ENCODE measurements at places on chromosomes 12 and 14. TPM values are rescaled to one million over a fixed set of nuclear protein-coding genes. Genes with fewer than 3 reads are reported as not detected.

Gene PTCSC3
- total RNA-seq: not detected

GRCh38 chr12:49549735-49550692, 11.2 kb downstream of the KCNH3 start:
- DNase-seq: no peak

DNA sequence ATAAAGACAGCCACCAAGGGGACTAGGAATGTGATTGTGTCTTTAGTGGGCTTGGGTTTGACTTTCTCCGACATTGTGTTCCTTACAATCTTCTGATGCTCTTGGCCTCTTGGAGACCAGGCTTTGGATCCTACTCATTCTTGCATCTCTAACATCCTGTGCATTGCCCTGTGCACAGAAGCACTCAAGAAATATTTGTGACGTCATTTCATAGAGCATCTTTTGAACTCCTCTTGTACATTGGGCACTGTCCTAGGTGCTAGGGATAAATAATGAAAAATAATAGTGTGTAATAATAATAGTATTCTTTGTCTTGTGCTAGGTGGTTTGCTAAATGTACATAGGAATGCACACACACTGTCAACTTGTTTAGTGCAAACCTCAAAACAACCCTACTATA, 108.8 kb upstream of the LHX5 start:
- DNase-seq: no peak

DNA sequence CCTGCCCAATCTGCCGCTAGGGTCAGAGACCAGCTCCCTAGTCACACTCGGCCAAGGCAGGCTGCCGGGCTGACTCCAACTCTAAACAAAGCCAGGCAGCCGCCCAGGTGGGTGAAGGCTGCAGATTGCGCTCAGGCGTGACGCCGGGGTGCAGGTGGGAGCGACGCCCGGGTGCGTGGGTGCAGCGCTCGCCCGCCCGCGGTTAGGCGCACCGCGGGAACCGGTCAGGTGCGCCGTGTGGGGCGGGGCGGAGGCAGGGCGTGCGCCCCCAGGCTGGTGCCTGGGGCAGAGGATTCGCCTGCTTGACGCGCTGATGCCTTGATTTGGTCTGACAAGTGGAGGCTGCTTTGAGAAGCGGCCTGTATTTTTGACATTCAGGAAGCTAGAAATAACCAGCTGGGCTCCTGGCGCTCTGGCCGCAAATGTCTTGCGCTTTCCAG, 126.7 kb upstream of the HIF1A start:
- DNase-seq: peak; percentile 65

- DNase-seq: no peak
These were observed 514.0 kb downstream of the FUT8 start for GRCh38 chr14:65926504-65926903.

Gene KRT6A
- not detected for total RNA-seq

Gene C12orf50
- not detected for total RNA-seq

Gene CEP170B
- 11.1 TPM for total RNA-seq

- no peak for DNase-seq
These were observed 105.0 kb upstream of the FOXN3 start for GRCh38 chr14:89521988-89522387.

Gene RFLNA
- total RNA-seq: not detected

DNA sequence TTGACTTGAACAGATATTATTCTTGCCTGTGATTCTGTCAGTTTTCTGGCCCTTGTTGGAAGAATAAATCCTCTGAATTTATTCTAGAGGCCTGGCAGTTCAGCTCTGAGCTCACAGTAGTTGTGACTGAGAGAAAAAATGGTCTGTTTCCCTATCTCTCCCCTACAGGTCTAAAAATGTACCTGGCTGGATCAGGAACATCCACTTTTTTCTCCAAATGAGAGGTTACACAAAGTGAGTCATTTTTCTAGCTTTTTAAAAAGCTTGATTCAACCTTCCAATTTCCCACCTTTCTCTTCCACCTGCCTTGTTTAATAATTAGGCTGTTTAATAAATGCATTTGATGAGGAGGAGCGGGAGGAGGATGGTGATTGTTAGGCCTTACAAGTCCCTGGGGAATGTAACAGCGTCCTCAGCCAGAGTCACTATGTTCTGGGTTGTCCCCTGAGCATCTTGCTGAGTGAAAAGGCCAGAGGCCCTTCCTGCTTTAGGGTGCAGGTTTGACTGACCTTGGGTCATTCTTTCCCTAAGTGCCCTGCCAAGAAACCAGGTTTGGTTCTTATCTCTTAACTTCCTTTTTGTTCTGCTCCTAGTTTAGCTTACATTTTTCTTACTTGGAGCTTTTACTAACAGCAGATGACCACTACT, 91.7 kb upstream of the FUT8 start:
- DNase-seq: no peak

GRCh38 chr12:124834822-124835221, 28.8 kb downstream of the SCARB1 start:
- no peak for DNase-seq

- no peak for DNase-seq
These were observed 11.2 kb upstream of the HOXC13 start for GRCh38 chr12:53927220-53928029.

DNA sequence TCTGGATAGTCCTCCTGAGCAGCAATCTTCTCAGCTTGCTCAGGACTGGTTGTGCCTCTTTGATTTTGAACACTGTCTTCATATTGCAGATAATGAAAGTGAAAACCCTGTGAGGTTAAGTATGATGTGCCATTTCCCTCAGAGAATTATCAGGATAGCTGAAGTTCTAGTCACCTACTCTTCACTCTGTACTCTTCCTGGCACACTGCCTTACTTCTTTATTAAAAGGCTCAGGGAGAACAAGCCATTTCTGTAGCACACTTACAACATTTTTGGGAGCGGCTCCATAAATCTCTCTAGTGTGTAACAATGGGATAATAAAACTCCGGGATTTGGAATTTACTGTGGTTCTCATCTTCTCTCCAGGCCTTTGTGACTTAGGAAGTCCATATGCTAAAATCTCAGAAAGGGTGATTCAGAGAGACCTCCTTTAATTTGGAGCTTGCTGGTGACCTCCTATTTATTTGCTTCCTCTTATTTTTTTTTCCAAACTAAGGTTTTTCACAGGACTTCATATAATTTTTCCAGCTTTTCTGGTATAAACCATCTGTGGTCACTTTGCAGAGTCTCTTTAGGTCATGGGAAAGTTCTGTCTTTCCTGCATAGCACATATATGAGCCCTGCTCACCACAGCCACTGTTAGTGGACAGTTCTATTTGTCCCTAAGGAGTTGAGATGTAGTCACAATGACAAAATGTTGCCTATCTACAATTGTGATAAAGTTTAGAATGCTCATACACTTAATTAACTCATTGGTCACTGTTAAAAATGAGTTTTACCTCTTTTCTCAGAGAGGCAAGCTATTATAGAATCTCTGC, 53.5 kb upstream of the LDHB start:
- no peak for DNase-seq
